Activated CD8-positive, alpha-beta T cell treated with anti-CD3 and anti-CD28 coated beads, Interleukin-2, amount 10 ng/mL, durations not matched to agents 7 days and 5 days (primary cell): ENCODE measurements at places on chromosomes 3 and 15. TPM values are rescaled to one million over a fixed set of nuclear protein-coding genes. Genes with fewer than 3 reads are reported as not detected.
A peak's percentile ranks its signal among the peaks of the same experiment; 100 is the strongest.

DNA sequence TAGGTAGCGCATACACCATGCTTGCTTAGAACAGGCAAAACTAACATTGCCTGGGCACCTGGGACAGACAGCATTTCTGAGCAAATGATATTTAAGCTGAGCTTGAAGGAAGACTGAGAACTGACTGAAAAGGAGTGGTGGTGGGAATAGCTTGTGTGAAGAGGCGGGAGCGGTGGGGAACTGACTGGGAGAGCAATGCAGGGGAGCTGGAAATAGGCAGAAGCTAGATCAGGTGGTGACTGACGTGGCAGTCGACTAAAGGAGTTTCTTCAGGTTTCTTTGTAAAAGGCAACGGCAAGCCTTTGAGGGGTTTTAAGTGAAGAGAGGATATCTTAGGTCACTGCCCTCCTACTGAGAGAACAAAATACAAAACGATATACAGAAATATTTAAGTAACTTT lies 61.8 kb downstream of the NEO1 start:
- H3K4me1 ChIP-seq: no peaks in the 10 kb centered on the region
- H3K27ac ChIP-seq: no peak overlapping the region
- H3K36me3 ChIP-seq: no peaks in the 10 kb centered on the region
- H3K4me3 ChIP-seq: no peak overlapping the region

- H3K4me3 ChIP-seq: no peak overlapping the region
- peaks cover 6% of the 10 kb centered on the region for H3K4me1 ChIP-seq
- peak; percentile 25 for DNase-seq
- no peak overlapping the region for H3K27ac ChIP-seq
- H3K36me3 ChIP-seq: peaks cover 15% of the 10 kb centered on the region
- no peaks in the 10 kb centered on the region for H3K27me3 ChIP-seq
Observed at GRCh38 chr15:74502301-74502700, 38.7 kb upstream of the ARID3B start.

Gene FGF12
- total RNA-seq: not detected

Gene LMLN
- total RNA-seq: 6.0 TPM

Gene TMEM108
- total RNA-seq: not detected

GRCh38 chr3:193796089-193796488 lies 203.1 kb downstream of the OPA1 start:
- no peak overlapping the region for H3K4me3 ChIP-seq
- no peaks in the 10 kb centered on the region for H3K4me1 ChIP-seq
- no peaks in the 10 kb centered on the region for H3K36me3 ChIP-seq

Gene ROPN1B
- not detected for total RNA-seq

DNA sequence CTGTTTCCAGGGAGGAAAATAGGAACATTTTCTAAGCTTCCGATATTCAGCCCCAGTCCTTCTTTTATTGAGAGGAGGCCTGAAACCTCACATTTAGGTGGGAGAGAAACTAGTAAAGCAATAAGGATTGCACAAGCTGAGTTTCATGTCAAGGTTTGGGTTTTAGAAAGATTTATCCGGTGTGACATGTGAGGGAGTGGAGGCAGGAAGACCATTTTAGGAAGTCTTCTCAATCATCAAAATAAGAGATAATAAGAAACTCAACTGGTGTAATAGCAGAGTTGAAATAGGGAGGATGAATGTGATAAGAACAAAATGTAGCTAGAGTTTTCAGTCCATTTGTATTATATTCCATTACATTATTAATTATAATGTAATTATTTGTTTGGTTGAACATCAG lies 27.7 kb upstream of the CLDN16 start:
- no peak for DNase-seq
- no peak overlapping the region for H3K27ac ChIP-seq
- no peaks in the 10 kb centered on the region for H3K27me3 ChIP-seq
- H3K4me3 ChIP-seq: no peak overlapping the region

GRCh38 chr3:40996827-40997710 lies 202.2 kb upstream of the CTNNB1 start:
- H3K4me3 ChIP-seq: no peak overlapping the region
- DNase-seq: no peak
- H3K36me3 ChIP-seq: no peaks in the 10 kb centered on the region
- H3K4me1 ChIP-seq: no peaks in the 10 kb centered on the region
- peaks cover 5% of the 10 kb centered on the region for H3K27me3 ChIP-seq
- no peak overlapping the region for H3K27ac ChIP-seq

GRCh38 chr15:101810876-101811275 lies 1.1 kb upstream of the OR4F15 start:
- H3K36me3 ChIP-seq: no peaks in the 10 kb centered on the region
- DNase-seq: no peak
- peaks cover 15% of the 10 kb centered on the region for H3K27me3 ChIP-seq
- H3K27ac ChIP-seq: no peak overlapping the region
- H3K4me1 ChIP-seq: no peaks in the 10 kb centered on the region

- H3K36me3 ChIP-seq: no peaks in the 10 kb centered on the region
- no peaks in the 10 kb centered on the region for H3K27me3 ChIP-seq
- no peak for DNase-seq
- no peaks in the 10 kb centered on the region for H3K4me1 ChIP-seq
- H3K4me3 ChIP-seq: no peak overlapping the region
Observed at GRCh38 chr3:112351036-112351435, 18.1 kb downstream of the CD200 start.

GRCh38 chr3:11774296-11774877 lies 72.3 kb downstream of the TAMM41 start:
- H3K4me1 ChIP-seq: peaks cover 20% of the 10 kb centered on the region
- no peak overlapping the region for H3K4me3 ChIP-seq
- DNase-seq: no peak
- H3K27me3 ChIP-seq: no peaks in the 10 kb centered on the region
- no peak overlapping the region for H3K27ac ChIP-seq

Gene MESP2
- not detected for total RNA-seq
